ENCODE measurements at places on chromosomes 12 and 14.

- H3K36me3 ChIP-seq = peaks cover 3% of the 10 kb centered on the region
- H3K4me1 ChIP-seq = peaks cover 51% of the 10 kb centered on the region
- H3K27me3 ChIP-seq = no peaks in the 10 kb centered on the region
- peak overlapping the region; percentile 91 for H3K27ac ChIP-seq
Observed at GRCh38 chr12:53101931-53102781, 1.1 kb upstream of the SOAT2 start.

- H3K27ac ChIP-seq = no peak overlapping the region
- no peak for DNase-seq
- no peaks in the 10 kb centered on the region for H3K36me3 ChIP-seq
- no peaks in the 10 kb centered on the region for H3K4me1 ChIP-seq
- H3K4me3 ChIP-seq = no peak overlapping the region
- H3K27me3 ChIP-seq = no peaks in the 10 kb centered on the region
Observed at GRCh38 chr12:82414044-82414443, 55.7 kb downstream of the METTL25 start.

DNA sequence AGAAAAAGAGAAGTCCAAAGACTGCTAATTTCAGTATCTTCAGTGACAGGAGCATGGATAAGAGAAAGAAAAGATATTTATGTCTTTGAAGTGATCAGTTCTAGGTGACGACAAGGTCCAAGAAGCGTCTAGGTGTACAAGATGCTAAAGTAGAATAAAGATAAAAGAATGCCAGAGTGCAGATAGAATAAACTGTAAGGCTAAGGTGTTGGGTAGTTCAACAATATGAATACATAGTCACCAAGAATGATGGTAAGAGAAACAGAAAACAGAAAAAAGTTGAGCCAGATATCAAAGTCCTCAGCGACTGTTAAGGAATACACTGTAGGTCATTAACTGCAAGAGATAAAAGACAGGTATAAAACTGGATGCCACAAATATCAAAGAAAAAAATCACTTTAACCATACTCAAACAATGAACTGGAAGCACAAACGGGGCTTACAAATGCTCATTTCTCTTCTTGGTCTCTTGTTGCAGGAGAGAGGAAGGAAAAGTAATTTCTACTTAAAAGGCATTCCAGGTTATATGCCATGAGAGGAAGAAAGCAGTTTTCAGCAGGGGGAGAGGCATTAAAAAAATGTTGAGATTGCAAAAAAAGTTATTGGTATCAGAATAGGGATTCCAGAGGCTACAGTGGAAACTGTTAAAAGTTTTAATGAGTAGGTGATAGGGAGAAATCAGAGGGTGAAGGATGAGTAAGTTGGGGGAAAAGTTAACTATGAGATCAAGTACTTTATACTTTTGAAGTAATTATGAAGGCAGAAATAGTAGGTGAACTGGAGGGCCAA, 121.5 kb downstream of the CEP83 start:
- no peak overlapping the region for H3K4me3 ChIP-seq
- no peak overlapping the region for H3K27ac ChIP-seq
- no peak for DNase-seq
- H3K27me3 ChIP-seq = no peaks in the 10 kb centered on the region

- H3K4me1 ChIP-seq = peaks cover 25% of the 10 kb centered on the region
- no peak overlapping the region for H3K4me3 ChIP-seq
- H3K27ac ChIP-seq = peak overlapping the region; percentile 23
- DNase-seq = no peak
- H3K36me3 ChIP-seq = no peaks in the 10 kb centered on the region
Observed at GRCh38 chr12:124510301-124510970, 57.0 kb downstream of the NCOR2 start.

GRCh38 chr14:22982477-22983245, at the start of gene AJUBA:
Gene AJUBA, minus strand, starts transcription at chr14:22982551. Its CDS starts 285 bp downstream, at chr14:22982266.
- no peak within 1 kb of the TSS for H3K27ac ChIP-seq
- H3K4me1 ChIP-seq = peaks cover 4% of the 10 kb centered on the region
- H3K36me3 ChIP-seq = peaks cover 5% of the 10 kb centered on the region
- H3K4me3 ChIP-seq = no peak within 1 kb of the TSS
- peak; percentile 45 for DNase-seq
- H3K27me3 ChIP-seq = no peaks in the 10 kb centered on the region

DNA sequence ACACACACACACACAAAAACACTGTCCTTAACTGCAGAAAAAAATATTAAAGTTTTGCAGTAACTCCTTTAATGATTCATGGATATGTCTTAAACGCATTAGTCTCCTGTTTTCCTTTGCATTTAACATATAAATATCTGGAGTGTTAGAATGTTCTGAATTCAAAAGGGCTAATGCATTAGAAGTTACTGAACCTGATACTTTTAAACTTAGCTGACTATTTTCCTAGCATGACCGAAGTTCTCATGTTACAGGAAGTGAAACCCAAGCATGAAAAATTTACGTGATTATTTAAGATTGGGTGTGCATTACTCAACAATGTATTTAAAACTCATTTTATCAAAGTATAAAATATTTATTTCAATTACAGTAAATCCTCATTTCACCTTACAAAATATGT, 791.2 kb downstream of the FLRT2 start:
- no peaks in the 10 kb centered on the region for H3K27me3 ChIP-seq
- no peak overlapping the region for H3K4me3 ChIP-seq
- no peaks in the 10 kb centered on the region for H3K36me3 ChIP-seq
- DNase-seq = no peak
- H3K27ac ChIP-seq = no peak overlapping the region
- no peaks in the 10 kb centered on the region for H3K4me1 ChIP-seq

GRCh38 chr14:92717571-92718042, 30.8 kb downstream of the LGMN start:
- H3K36me3 ChIP-seq = peaks cover 6% of the 10 kb centered on the region
- peak overlapping the region; percentile 27 for H3K27ac ChIP-seq
- peaks cover 6% of the 10 kb centered on the region for H3K4me1 ChIP-seq
- H3K27me3 ChIP-seq = no peaks in the 10 kb centered on the region
- no peak overlapping the region for H3K4me3 ChIP-seq
- no peak for DNase-seq

GRCh38 chr14:92368001-92368400, 45.0 kb downstream of the SLC24A4 start:
- H3K36me3 ChIP-seq = no peaks in the 10 kb centered on the region
- H3K4me1 ChIP-seq = peaks cover 1% of the 10 kb centered on the region
- no peak for DNase-seq
- peaks cover 46% of the 10 kb centered on the region for H3K27me3 ChIP-seq
- H3K4me3 ChIP-seq = no peak overlapping the region
- no peak overlapping the region for H3K27ac ChIP-seq

GRCh38 chr12:88994537-88994936, 357.8 kb downstream of the DUSP6 start:
- no peak overlapping the region for H3K4me3 ChIP-seq
- no peaks in the 10 kb centered on the region for H3K36me3 ChIP-seq
- peaks cover 52% of the 10 kb centered on the region for H3K27me3 ChIP-seq
- DNase-seq = no peak

DNA sequence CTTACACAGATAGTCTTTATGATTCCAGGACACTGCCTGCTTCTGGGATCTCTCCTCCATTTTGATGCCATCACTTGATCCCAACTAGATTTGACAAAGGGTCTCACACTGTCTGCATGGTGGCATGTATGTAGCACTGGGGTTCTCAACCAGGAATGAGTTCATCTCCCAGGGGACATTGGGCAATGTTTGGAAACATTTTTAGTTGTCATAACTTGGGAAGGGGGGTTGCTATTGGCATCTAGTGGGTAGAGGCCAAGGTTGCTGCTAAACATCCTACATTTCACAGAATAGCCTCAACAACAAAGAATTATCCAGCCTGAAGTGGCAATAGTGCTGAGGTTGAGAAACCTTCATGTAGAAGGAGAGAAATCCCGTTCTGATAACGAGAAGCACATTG, 376.2 kb downstream of the DPF3 start:
- no peak for DNase-seq
- peaks cover 6% of the 10 kb centered on the region for H3K27me3 ChIP-seq
- peaks cover 43% of the 10 kb centered on the region for H3K4me1 ChIP-seq
- H3K27ac ChIP-seq = peak overlapping the region; percentile 68
- peak overlapping the region; percentile 13 for H3K4me3 ChIP-seq

DNA sequence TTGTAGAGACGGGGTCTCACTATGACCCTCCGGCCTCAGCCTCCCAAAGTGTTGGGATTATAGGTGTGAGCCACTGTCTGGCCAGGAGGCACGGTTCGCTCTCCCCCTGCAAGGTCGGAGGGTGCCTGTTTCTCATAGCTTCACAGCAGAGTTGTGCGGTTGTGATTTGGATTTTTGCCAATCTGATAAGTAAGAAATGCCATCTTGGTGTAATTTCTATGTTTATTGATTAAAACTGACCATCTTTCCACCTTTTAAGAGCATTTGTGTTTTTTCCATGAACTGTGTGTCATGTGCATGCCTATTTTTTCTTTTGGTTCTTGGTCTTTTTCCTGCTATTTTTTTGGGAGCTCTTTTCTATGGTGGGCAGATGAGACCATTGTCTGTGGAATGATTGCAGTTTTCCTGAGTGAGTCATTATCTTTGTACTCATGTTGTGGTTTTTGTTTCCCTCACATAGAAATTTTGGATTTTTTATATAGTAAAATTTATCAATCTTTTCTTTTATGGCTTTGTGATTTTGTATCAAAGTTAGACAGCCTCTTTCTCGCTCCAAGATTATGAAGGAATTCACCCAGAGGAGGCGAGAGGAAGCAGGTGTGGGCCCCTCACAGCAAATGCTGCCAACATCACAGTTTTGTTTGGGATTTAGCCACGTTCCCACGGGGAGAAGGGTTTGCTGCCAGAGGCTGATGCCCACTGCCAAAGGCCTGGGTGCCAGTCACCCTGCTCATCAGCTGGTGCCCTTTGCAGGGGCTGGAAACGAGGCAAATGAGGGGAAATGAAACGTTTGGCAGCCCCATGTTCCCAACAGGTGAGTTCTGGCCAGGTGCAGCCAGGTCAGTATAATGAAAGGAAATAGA, 47.2 kb downstream of the RFX4 start:
- peaks cover 2% of the 10 kb centered on the region for H3K4me1 ChIP-seq
- DNase-seq = no peak
- no peak overlapping the region for H3K4me3 ChIP-seq
- H3K27me3 ChIP-seq = peaks cover 12% of the 10 kb centered on the region

- peak overlapping the region; percentile 1 for H3K4me3 ChIP-seq
- peaks cover 3% of the 10 kb centered on the region for H3K36me3 ChIP-seq
- peak overlapping the region; percentile 32 for H3K27ac ChIP-seq
- H3K27me3 ChIP-seq = no peaks in the 10 kb centered on the region
Observed at GRCh38 chr14:52402812-52403526, 88.9 kb downstream of the PTGER2 start.

- H3K36me3 ChIP-seq = peaks cover 12% of the 10 kb centered on the region
- H3K27me3 ChIP-seq = no peaks in the 10 kb centered on the region
- no peak for DNase-seq
- no peak overlapping the region for H3K27ac ChIP-seq
- H3K4me3 ChIP-seq = no peak overlapping the region
Observed at GRCh38 chr14:105471297-105471821, 3.3 kb upstream of the CRIP2 start.

DNA sequence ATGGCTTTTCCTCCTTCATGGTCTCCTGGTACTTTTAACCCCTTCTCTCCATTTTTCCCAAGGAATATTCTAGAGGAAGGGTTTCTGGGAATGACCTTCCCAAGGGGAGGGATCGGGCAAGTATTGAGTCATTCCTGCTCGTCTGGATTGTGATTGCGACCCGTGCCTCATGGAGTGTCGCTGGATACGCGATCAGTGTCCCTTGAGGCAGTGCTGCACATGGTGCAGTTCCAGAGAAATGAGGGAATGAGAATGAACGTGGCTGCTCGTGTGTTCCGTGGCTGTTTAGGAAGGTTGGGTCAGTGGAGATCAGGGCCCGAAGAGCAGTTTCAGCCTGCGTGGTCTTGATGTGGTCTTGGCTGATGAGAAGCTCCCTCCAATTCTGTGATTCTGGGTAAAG, 234.4 kb downstream of the CACNA1C start:
- H3K36me3 ChIP-seq = no peaks in the 10 kb centered on the region
- no peak overlapping the region for H3K27ac ChIP-seq
- no peak overlapping the region for H3K4me3 ChIP-seq
- DNase-seq = no peak

- no peak for DNase-seq
- H3K4me1 ChIP-seq = no peaks in the 10 kb centered on the region
- H3K36me3 ChIP-seq = no peaks in the 10 kb centered on the region
- H3K27me3 ChIP-seq = no peaks in the 10 kb centered on the region
- H3K4me3 ChIP-seq = no peak overlapping the region
Observed at GRCh38 chr12:85041395-85041794, 5.2 kb downstream of the LRRIQ1 start.

GRCh38 chr14:99573436-99574098, 30.4 kb downstream of the CCDC85C start:
- peaks cover 4% of the 10 kb centered on the region for H3K36me3 ChIP-seq
- H3K27ac ChIP-seq = no peak overlapping the region
- DNase-seq = no peak

DNA sequence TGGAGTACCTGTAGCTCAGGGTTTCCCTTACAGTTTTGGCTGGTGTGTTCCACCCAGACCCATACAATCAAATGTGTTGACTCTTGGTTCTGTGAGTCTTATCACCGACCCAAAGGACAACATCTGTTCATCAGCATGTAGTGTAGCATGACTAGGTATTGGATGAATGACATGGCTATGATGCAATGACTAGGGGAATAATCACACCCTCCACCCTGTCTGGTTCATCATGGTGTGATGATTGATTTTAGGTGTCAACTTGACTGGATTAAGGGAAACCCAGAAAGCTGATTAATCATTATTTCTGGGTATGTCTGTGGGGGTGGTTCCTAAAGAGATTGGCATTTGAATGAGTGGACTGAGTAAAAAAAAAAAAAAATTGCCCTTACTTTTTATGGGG, 311.3 kb downstream of the DPF3 start:
- no peak overlapping the region for H3K27ac ChIP-seq
- peaks cover 63% of the 10 kb centered on the region for H3K27me3 ChIP-seq
- peaks cover 5% of the 10 kb centered on the region for H3K36me3 ChIP-seq
- no peak overlapping the region for H3K4me3 ChIP-seq
- H3K4me1 ChIP-seq = peaks cover 7% of the 10 kb centered on the region

- H3K4me1 ChIP-seq = peaks cover 5% of the 10 kb centered on the region
- peaks cover 42% of the 10 kb centered on the region for H3K27me3 ChIP-seq
- no peak for DNase-seq
- H3K4me3 ChIP-seq = no peak overlapping the region
Observed at GRCh38 chr14:96192975-96193805, 11.4 kb upstream of the BDKRB2 start.

DNA sequence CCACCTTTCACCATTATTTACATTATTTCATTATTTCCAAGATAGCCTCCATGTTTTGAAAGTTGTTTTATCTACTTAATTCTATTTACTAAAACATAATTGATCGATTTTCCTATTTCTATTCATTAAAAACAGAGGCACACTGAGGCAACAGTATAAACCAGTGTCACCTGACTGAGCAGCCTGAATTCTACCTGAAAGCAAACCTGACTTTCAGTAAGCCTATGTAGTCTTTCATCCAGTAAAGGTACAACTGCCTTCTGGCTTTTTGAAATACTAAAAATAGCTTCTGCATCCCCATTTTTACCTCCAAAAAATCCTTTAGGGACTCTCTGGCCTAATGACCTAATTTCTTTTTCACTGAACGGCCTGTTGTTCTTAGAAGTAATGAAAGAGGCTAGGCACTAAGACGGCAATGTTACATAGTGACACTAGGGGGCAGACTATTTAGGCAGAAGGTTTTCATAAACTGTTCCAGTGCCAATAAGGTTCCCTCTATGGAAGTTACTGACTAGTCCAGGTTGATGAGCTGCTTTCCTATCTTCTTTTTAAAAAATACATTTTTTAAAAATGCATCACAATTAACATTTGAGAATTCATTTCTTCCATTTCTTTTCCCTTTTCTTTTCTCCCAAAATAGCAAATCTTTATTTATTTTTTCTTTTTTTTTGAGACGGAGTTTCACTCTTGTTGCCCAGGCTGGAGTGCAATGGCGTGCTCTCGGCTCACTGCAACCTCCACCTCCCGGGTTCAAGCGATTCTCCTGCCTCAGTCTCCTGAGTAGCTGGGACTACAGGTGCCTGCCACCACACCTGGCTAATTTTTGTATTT, 17.5 kb downstream of the ANAPC5 start:
- peak; percentile 33 for DNase-seq
- H3K4me1 ChIP-seq = no peaks in the 10 kb centered on the region
- H3K27ac ChIP-seq = peak overlapping the region; percentile 71
- peaks cover 83% of the 10 kb centered on the region for H3K36me3 ChIP-seq
- no peak overlapping the region for H3K4me3 ChIP-seq

All from effector memory CD8-positive, alpha-beta T cell (primary cell).